ENCODE measurements at places on chromosomes 7 and 10.
A peak's percentile ranks its signal among the peaks of the same experiment; 100 is the strongest.

- no peak for DNase-seq
These were observed 62.9 kb downstream of the FBXL13 start for GRCh38 chr7:103011650-103012049.

- DNase-seq, result no peak
These were observed 33.5 kb upstream of the CCSER2 start for GRCh38 chr10:84294766-84295447.

- DNase-seq, result no peak
These were observed 15.8 kb downstream of the MET start for GRCh38 chr7:116687801-116688201.

- no peak for DNase-seq
These were observed 634.3 kb downstream of the PARD3 start for GRCh38 chr10:34180749-34181148.

DNA sequence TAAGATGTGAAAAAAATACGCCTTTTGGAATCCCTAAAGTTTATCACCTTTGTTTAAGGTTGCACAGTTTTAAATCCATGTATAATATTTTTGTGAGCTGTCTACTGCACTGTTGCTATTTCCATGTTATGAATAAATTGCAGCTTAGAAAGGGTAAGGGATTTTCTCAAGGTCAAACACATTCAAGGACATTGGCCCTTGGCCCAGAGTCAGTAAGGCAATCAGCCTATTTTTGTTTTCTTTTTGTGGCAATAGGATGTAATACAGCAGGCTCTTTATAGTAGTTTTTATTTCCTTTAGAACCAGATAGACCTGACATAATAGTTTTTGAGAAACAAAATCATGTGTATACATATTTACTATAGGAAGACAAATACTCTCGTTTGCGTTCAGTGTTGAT is 219.8 kb downstream of the ACTR3B start:
- no peak for DNase-seq

DNA sequence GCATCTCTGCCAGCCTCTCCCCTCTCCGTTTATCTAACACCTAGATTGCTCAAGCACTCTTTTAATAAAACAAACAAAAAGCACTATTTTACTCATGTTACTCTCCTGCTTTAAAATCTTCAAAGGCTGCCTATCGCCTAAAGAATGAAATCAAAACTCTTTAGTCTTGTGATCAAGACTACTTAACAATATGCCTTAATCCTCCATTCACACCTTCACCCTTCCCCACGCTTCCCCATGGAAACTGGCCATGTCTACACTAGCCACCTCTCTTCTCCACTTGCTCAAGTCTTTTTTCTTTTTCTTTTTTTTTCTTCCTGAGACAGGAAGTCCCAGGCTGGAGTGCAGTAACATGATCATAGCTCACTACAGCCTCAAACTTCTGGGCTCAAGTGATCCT is 47.8 kb upstream of the TMEM213 start:
- DNase-seq, result no peak

- DNase-seq, result no peak
These were observed 39.7 kb upstream of the PDGFA start for GRCh38 chr7:559396-559705.

- no peak for DNase-seq
These were observed 207.1 kb downstream of the TRIL start for GRCh38 chr7:28750981-28751380.

DNA sequence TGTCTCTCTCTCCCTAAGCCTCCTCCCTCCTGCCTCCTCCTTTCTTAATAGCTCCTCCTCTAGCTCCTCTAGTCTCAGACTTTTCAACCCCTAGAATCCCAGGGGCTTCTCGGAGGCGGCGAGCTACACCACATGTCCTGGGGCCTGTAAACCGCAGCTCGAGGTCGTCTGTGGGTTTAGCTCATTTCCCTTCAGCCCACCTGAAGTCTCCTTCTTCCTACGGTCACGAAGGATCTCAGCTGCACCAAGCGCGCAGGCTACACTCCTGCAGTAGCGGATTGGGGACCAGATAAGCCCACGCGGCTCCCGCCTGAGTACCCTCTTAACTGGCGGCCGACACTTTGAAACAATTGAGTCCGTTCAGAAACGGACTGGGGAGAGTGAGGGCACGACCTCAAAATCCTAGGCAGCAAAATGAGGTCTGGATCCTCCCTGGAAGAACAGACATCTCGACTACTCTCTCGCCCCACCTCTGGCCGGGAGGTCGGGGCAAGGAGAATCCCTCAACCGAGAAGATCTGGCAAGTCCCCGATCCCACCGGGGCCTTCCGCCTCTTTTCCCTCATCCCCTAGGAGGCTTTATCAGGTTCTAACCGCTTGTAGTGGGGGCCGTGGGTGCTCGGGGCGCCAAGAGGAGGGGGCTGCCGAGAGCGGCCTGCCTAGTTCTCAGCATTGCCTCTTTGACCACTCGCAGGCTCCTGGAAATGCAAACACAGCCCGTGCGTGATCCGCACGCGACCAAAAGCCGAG is 1.3 kb upstream of the SORCS3 start:
- no peak for DNase-seq

DNA sequence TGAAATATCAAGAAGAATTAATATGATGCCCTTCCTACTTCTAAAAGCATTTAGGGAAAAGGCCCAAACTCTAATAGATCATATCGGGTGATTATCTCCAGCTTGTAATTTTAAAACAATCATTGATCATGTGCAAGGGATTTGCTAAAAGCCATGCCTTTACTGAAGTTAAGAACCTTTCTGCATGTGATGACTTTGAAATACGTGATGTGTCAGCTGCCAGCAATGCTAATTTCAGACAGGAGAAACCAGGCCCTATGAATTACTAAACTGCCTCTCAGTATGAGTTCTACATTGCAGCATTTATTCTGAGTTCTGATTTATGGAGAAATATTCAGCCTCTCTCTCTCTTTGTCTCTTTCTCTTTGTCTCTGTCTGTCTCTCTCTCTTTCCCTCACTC is 203.6 kb upstream of the AKR1E2 start:
- DNase-seq, result no peak

- DNase-seq, result no peak
These were observed 45.3 kb upstream of the GNAI1 start for GRCh38 chr7:80089366-80089765.

DNA sequence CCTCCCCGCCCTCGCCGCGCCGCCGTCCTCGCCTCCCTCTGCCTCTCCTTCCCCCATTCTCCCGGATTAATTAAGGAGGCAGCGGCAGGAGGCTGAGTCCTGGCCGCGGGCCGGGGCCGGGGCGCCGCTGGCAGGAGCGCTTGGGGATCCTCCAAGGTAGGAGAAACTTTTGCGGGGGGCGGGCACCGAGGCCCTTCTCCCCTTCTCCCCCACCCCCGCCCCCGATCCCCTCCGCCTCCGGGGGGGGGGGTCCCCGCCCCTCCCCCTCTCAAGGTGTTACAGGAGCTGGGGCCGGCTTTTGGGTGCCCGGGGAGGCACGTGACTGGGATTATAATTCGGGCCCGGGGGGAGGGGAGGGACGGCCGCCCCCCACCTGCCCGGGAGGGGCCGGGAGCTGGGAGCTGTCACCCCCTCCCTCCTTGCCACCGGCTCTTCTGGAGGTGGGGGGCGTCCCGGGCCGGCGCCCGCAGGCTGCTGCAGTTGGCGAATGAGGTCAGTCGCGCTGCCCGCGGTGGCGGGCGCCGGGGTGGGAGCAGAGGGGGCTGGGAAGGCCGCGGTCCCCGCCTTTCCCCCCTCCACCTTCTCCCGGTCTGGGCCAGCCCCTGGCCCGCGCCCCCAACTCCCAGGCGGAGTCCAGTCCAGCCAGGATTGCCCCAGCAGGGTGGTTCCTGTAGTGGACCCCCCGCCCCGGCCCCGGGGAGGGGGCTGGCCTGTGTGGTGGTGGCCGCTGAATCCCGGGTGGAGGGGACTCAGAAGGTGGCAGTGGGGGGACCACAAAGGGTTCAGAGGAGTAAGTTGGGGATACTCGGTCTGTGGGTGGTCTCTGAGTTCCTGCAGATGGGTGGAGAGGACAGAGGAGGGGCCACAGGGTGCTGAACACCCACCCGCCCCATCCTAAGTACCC is 567 bp downstream of the GTF2IRD1 start:
- DNase-seq, result no peak

DNA sequence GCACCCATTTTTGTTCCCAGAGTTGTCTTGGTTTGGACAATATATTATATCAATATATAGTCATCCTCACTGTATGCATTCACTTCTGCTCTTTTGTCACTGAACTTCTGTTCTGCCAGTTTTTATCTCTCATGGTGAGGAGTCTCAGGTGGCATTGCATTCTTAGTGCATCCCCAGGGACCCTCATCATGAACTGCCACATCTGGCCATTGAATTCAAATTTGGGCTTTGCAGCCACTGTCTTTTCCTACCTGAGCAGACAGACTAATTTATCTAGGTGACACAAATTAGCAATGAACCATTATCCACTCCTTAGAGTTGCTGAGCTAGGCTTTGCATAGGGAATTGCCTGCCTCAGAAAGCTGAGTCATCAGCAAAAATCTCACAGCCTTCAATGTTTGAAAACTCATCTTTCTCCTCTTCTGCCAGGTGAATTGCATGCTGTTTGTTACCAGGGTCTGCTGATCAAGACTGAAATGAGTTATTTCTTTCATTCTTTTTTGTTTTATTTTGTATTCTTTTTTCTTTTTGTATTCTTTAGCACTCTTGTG is 316.8 kb upstream of the MTPN start:
- no peak for DNase-seq

- no peak for DNase-seq
These were observed 258.8 kb downstream of the CELF2 start for GRCh38 chr10:11276449-11276990.

DNA sequence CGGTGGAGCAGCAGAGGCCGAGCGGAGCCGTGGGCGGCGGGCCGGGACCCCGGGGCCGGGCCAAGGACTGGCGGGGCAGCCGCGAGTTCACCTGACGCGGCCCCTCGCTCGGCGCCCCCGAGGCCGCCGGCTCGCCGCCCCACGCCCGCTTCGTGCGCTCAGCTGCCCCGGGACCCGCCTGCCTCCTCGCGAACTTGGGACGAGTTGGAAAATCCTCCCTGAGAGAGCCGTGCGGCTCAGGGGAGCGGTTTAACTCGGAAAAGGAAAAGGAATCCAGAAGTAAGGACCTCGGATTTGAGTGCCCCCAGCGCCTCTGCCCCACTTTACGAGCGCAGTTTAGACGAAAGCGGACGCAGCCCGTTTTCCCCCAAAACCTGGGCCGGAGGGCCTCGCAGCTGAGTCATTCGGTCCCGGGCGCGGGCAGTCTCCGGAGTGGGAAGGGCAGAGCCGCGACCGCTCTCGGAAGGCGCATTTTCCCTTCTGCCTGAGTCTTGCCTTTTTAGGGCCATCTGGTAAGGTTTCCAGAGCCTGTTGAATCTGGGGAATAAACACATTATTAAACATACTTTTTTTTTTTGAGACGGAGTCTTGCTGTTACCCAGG is 744 bp downstream of the CREM start:
- DNase-seq, result peak; percentile 40

DNA sequence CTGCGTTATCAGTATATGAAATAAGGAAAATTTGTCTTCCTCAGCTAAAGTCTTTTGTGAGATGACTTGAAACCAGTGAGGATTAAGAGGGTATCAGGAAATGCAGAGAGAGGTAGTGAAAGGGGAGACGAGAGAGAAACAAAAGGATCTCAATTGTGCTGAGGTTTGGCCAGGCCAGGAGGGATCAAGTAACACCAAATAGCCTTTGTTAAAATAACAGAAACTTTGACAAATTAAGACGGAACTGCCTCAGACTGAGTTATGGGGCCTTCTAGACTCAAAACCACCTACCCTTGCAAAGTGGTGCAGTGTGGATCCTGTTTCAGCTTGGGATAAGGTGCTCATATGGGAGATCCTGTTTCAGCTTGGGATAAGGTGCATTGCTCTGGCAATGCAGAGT is 263.1 kb downstream of the CREB5 start:
- no peak for DNase-seq

DNA sequence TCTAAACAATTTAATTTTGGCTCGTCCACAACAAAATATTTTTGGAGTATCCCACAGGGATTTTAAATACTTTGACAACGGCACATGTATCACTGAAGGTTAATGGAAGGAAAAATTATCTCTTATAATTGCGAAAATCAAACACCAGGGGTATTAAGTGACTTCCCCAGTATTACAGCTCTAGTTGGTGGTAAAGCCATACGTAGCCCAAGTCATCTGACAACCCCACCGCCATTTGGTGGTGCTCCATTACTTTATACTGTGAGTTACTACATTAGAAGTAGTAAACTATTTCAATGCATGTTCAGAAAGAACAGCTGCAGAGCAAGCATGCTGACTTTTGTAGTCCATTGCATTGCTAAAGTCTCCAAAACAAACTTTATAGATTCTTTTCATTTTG is 179.7 kb downstream of the HGF start:
- no peak for DNase-seq

GRCh38 chr10:3766046-3766756 is 18.8 kb downstream of the KLF6 start:
- DNase-seq, result no peak

DNA sequence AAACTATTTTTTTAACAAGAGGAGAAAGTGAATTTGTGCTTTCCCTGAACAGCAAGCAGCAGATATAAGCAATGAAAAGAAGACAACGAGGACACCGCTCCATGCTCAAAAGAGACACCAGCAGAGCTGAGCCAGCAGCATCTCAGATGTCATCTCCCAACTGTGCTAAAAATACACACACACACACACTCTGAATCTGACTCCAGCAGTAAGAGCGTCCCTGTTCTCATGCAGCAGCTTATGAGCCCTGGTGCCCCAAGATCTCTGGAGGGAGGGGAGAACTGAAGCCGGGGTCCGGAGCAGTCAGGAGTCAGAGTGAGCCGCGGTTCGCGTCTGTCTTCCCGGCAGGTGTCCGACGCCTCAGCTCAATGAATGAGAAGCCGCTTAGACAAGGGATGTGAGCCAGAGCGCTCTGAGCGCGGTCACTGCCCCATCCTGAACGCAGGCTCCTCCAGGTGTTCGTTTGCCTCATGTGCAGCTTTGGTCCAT is 49.2 kb downstream of the SVIL start:
- DNase-seq, result no peak

DNA sequence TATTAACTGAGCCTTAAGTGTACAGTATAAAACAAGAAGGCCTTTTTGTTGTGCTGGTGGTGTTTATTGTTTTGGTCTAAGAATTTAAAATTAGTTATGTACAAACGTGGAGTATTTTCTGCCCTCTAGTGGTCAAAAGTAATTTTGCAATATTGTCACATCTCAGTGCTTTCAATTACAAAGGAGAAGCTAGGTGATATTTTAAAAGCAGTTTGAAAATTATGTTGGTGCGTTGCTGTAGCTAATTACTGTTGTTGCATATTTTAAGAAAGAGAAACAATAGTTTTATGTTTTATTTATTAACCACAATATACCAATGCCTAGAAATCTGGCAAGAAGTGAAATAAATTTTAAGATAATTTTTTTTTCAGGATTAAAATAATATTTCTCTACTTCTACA is 11.4 kb downstream of the NPVF start:
- DNase-seq, result no peak

GRCh38 chr7:138978541-138979184 is 2.5 kb downstream of the KIAA1549 start:
- DNase-seq, result no peak

GRCh38 chr7:29917641-29918040 is 72.0 kb downstream of the SCRN1 start:
- DNase-seq, result no peak

Data from stimulated activated CD8-positive, alpha-beta memory T cell treated with anti-CD3 and anti-CD28 coated beads, Interleukin-4, amount 100 ng/mL, for 1 hour (primary cell).